ENCODE measurements at places on chromosomes 13 and 19. TPM values are rescaled to one million over a fixed set of nuclear protein-coding genes. Genes with fewer than 3 reads are reported as not detected.

Gene CD37
- 126 TPM for total RNA-seq

Gene POU2F2
- 3.2 TPM for total RNA-seq

Gene VPS36
- 33.0 TPM for total RNA-seq

Gene CLEC11A
- total RNA-seq: 19.6 TPM

Gene C2CD4C
- total RNA-seq: 1.6 TPM

Gene ZFP30
- 18.6 TPM for total RNA-seq

Gene CEACAM7
- 0.27 TPM for total RNA-seq

Gene EID2B
- total RNA-seq: 5.5 TPM

Gene CNFN
- not detected for total RNA-seq

Gene HSPB6
- total RNA-seq: 46.2 TPM

Gene ZNF208
- total RNA-seq: 6.3 TPM

Gene NPAS1
- 1.0 TPM for total RNA-seq

Gene PPM1N
- 0.89 TPM for total RNA-seq

Gene DPRX
- total RNA-seq: not detected

Gene KIR2DL3
- total RNA-seq: not detected

Gene UHRF1
- 1.5 TPM for total RNA-seq

Gene WDR87
- not detected for total RNA-seq

Gene KLK11
- 24.3 TPM for total RNA-seq

Gene PLK5
- not detected for total RNA-seq

Gene ARRDC2
- 152 TPM for total RNA-seq

Gene LILRA2
- 38.4 TPM for total RNA-seq

Gene SIGLEC12
- total RNA-seq: 3.3 TPM

Gene CD70
- 1.3 TPM for total RNA-seq

Gene GNG7
- 4.4 TPM for total RNA-seq

Gene SMIM44
- total RNA-seq: not detected

Gene ZNF565
- 5.2 TPM for total RNA-seq

Gene PRX
- 47.0 TPM for total RNA-seq

Gene B3GNT8
- total RNA-seq: 39.1 TPM

Gene COLGALT1
- 151 TPM for total RNA-seq

Gene CDC42EP5
- total RNA-seq: 23.0 TPM

Gene TDRD3
- total RNA-seq: 30.4 TPM

Gene SPINT2
- 411 TPM for total RNA-seq

Gene CEACAM8
- total RNA-seq: 0.76 TPM

Gene WDR88
- total RNA-seq: not detected

Gene MEDAG
- 5.1 TPM for total RNA-seq

Gene CGB3
- total RNA-seq: not detected

Gene HSD17B14
- 32.2 TPM for total RNA-seq

Gene KASH5
- 6.9 TPM for total RNA-seq

Gene NXNL1
- total RNA-seq: not detected

Gene OR7A10
- not detected for total RNA-seq

Gene KLHL1
- total RNA-seq: not detected

Gene SLC25A42
- 11.7 TPM for total RNA-seq

Gene ZIK1
- 2.1 TPM for total RNA-seq

Gene NLRP7
- total RNA-seq: 0.07 TPM

Gene GRIK5
- total RNA-seq: 0.49 TPM

Gene CEACAM3
- 6.0 TPM for total RNA-seq

Gene NLRP12
- 3.1 TPM for total RNA-seq

Gene CALR3
- total RNA-seq: not detected

Gene ATP4A
- not detected for total RNA-seq

Gene HCN2
- 0.46 TPM for total RNA-seq

Gene COMP
- not detected for total RNA-seq

Gene TMEM255B
- 7.0 TPM for total RNA-seq

Gene MYCBP2
- 94.9 TPM for total RNA-seq

Gene ZNF569
- total RNA-seq: 2.1 TPM

Gene RAB3A
- total RNA-seq: 3.8 TPM

Gene OR7D4
- not detected for total RNA-seq

Data from upper lobe of left lung (tissue), 6 donors.